ENCODE measurements at places on chromosomes 6 and 20.

DNA sequence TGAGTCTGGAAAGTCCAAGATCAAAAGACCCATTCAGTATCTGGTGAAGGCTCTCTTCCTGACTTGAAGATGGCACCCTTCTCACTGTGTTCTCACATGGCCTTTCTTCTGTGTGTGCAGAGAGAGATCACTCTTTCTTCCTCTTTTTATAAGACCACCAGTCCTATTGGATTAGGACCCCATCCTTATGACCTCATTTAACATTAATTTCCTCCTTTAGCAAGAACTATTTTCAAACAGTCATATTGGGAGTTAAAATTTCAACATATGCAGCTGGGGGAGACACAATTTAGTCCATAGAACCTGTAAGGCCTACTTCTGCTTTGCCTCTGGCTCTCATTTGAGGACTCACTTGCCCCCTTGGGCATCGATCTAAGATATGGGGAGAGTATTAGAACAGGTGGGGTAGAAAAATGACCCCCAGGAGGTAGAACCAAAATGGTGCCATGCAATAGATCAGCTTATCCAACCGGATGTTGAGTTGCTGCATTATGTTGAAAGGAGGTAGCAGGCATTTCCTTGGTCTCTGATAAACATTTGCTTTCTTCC lies 78.4 kb upstream of the ATXN1 start:
- no peak for DNase-seq

- no peak for DNase-seq
Measured at GRCh38 chr6:157555455-157556143, 174.6 kb downstream of the ZDHHC14 start.

DNA sequence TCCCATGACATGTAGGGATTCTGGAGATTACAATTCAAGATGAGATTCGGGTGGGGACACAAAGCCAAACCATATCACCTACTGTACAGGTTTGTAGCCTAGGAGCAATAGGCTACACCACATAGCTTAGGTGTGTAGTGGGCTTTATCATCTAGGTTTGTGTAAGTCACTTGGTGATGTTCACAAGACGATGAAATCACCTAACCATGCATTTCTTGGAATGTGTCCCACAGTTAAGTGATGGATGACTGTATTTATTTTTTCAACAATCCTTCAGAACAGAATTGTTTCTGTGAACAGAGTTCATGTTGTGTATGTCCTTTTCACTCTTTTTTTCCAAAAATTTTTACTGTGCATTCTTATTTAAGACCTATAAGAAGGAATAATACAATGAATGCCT lies 76.1 kb downstream of the DTD1 start:
- no peak for DNase-seq

DNA sequence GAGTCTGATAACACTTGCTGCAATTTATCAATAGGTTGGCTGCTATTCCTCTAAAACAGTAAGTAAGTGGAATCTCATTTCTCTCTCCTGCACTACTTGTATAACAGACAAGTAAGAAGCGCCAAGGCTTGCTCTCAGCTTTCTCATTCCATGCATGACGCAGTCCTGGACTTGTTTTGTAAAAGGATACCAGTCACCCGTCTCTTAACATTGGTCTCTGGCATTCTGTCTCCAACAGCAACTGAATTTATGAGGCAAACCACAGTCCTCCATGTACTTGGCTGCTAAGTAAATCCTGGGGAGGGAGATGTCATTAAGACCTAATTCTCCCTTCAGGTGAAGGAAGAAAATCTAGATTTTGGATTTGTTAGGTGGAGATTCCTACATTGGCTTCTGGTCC lies 115.4 kb downstream of the OPN5 start:
- DNase-seq: no peak

DNA sequence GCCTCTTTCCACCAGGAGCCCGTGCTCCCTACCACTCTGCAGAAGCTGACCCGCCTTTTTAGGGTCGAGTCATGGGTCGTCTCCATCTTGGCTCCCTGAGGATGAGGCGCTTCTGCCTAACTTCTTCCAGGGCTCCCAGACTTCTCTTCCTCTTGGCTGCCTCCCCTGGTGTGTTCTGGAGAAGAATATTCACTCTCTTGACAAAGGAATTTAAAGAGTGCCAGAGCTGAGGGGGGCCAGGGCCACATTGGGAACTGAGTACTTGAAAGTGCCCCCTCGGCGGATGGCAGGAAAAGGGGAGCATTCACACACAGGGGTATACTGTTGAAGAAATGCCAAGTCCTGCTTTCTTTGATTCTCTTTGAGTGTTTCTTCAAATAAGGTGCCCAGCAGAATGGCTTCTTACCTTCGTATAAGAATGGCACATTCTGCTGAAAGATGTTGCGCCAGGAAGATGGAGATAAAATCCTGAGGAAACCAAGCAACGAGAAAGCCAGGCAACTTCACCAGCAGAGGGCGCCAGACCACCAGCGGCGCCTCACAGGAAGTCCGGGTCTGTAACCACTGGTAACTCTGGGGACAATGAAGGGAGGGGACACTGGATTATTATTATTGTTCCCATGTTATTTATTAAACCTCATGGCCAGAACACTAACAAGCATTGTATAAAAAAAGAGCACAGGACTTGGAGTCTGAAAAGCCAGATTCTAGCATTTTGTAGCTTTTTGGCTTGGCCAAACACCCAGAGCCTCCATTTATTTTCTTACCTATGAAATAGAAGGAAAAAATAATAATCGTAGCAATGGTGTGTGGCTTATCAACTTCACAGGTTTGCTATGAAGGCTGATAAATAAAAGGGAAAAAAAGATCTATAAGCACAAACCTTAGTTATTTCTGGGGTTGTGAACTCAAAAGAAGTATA lies 176.7 kb downstream of the HACE1 start:
- peak; percentile 66 for DNase-seq

- DNase-seq: no peak
Measured at GRCh38 chr6:75176076-75176582, 29.7 kb downstream of the COL12A1 start.

DNA sequence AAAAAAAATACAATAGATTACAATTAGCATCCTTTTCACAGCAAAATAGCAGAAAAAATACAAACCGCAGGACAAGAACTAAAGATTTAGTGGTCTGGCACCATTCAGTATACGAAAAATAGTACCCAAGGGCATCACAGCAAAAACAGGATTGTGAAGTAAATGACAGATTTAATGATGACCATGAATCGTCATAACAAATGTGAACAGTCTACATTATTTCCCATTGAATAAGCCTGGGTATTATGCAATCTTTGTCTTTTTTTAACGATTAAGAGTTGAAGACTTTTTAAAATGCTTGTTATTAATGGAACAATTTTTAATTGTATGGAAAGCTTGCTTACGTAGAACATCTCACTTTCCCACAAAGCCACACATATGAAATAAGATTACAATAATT lies 432.8 kb downstream of the PKHD1 start:
- DNase-seq: no peak

- DNase-seq: peak; percentile 63
Measured at GRCh38 chr20:32411955-32412706, 54.0 kb downstream of the ASXL1 start.

GRCh38 chr20:43375591-43375990 lies 82.1 kb upstream of the SRSF6 start:
- no peak for DNase-seq

GRCh38 chr6:111761212-111761611 lies 112.0 kb downstream of the FYN start:
- DNase-seq: no peak

DNA sequence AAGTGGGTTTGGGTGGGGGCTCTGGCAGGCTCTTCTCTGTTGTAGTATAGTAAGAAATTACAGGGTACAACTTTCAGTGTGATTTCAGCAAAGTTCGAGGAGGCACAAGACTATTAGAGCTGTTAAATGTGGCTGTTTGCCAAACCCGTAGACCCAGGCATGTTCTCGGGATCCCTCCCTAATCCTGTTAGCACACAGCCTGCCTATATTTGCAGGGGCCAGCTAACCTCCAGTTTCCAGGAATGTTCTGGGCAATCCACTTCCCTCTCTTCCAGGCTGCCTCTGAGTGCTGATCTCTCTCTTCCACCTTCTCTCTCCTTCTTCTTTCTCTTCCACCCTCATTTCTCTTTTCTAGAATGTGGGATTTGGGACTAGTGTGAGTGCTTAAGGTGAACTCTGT lies 34.8 kb upstream of the ZFP64 start:
- DNase-seq: no peak

GRCh38 chr20:35511814-35512420 lies 17.5 kb downstream of the C20orf173 start:
- peak; percentile 20 for DNase-seq

- no peak for DNase-seq
Measured at GRCh38 chr20:55437798-55438415, 567.4 kb downstream of the CBLN4 start.

- peak; percentile 70 for DNase-seq
Measured at GRCh38 chr6:89034586-89035251, 45.8 kb upstream of the PNRC1 start.

DNA sequence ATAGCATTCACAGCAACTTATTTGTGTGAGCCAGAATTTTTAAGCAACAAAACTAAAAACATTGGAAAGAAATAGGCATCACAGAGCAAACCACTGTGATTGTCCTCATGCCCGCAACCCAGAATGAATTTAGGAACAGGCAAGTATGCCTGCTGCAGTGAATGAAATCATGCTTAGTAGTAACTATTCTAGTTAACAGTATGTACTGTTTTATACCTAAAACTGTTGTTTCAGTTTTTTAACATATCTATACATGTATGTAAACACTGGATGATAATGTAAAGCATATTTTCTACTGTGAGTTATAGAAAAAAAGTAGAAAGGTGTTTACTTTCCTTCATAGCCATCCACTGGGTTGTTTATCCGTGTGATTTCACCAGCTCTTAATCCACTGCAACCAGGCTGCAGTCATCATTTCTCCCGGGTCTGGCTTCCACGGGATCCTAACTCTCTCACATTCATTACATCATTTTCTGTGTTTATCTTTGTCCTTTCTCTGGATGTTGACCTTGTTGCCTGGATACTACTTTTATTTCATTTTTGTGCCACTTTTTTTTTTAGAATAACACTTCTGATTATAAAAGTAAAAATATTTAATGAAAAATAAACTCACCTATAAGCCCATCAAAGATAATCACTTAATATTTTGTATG lies 3.6 kb upstream of the ARFGEF3 start:
- no peak for DNase-seq

DNA sequence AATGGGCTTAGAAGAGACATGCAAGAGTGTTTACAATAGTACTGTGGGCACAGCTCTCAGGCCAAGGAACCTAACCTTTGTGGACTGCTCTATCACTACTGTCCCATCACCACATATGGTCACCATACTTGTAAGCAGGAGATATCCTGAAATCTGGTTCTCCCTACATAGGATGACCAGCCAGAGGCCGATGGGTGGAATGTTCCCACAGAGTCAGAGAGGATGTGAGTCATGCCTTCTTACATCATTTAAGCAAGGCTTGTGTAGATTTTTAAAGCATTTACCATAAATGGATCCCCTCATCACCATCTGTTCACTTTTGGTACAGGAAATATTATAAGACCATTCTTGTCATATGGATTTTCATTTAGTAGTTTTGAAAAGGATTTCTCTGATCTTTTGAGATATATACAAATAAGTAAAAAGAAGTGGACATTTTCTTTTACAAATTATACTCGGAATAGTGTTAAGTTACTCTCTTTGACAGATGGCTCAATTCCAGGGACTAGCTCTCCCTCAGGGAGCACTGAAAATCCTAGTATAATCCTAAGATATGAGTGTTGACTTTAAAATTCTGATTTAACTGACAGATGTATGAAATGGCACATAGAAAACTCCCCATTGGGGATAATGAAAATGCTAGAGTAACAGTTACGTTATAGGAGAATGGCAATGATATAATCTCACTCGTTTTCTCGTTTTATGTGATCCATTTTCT lies 6.6 kb downstream of the HTR1B start:
- no peak for DNase-seq

- DNase-seq: peak; percentile 96
Measured at GRCh38 chr20:35171753-35172433, at the start of gene PROCR. TSS of gene PROCR (plus strand) at chr20:35172072. CDS start at chr20:35172155, 83 bp downstream.

DNA sequence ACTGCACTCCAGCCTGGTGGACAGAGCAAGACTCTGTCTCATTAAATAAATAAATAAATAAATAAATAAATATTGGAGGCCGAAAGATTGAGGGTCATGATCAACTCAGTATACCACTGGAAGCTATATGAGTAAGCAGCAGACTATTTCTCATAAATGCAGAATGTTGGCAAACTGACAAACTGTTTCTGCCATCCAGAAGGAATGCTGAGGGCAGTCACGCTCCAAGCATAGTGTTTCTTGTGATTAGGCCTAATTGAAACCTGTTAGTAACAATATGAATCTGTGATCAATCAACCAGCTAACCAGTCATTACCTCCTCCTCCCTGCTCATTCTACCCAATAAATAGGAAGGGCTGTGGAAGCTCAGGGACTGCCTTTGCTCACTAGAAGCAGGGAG lies 15.2 kb upstream of the KCNK15 start:
- no peak for DNase-seq

GRCh38 chr6:104212977-104213668 lies 646.6 kb downstream of the HACE1 start:
- DNase-seq: no peak

DNA sequence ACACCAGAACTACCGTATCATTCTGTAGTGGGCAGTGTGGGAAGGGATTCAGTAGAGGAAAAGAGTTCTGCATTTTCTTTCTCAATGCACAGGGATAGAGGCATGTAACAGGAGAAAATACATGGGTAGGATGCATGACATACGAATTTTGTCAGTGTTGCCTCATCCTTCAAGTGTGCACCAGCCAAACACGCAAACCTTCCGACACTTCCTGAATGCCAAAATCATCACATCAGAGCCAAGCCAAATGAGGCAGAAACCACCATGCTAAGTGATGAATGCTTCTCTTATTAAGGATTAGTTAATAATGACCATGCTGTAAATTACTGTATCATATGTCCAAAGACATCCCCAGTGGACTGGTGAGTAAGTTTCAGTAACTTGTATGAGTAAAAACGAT lies 27.3 kb downstream of the RAMACL start:
- DNase-seq: no peak

- DNase-seq: no peak
Measured at GRCh38 chr6:156598855-156599180, 178.4 kb upstream of the ARID1B start.

GRCh38 chr6:25930532-25931410 lies at the start of gene SLC17A2:
TSS of gene SLC17A2 (minus strand) at chr6:25930691. CDS start at chr6:25925796, 4,895 bp downstream.
- DNase-seq: no peak

DNA sequence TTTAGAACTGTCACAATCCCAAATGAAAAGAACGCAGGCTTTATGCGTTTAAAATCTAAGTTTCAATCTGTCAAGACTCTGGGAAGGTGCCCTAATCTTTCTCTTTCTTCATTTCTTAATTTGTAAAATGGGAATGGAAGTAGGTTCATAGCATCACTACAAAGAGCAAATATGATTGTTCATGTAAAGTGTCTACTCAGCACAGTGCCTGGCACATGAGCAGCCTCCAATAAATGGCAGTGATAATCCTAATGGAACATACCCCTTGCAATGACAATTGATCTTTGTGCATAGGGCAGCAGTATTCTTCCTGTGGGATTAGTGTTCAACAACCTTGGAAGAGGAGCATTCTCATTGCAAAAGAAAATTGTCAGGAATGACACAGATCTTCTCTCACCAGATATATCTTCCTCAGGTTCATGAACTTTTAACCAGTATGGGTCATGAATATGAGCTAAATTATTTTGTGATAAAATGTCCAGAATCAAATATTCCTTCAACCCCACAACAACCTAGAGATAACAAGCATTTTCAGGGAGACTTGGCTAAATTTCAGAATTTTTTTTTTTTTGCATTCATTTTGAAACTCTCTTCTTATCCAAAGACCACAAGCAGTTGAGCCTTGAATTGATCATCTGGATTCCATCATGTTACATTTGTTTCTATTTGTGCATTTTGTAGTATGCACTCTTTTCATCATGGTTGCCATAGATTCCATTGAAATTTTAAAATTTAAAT lies 149.1 kb downstream of the TBX18 start:
- DNase-seq: no peak

- DNase-seq: no peak
Measured at GRCh38 chr6:168221497-168222079, 98.0 kb downstream of the DACT2 start.

Data from Kasumi-1 (cell line).